ENCODE measurements at places on chromosomes 16 and 17.
A peak's percentile ranks its signal among the peaks of the same experiment; 100 is the strongest.

DNA sequence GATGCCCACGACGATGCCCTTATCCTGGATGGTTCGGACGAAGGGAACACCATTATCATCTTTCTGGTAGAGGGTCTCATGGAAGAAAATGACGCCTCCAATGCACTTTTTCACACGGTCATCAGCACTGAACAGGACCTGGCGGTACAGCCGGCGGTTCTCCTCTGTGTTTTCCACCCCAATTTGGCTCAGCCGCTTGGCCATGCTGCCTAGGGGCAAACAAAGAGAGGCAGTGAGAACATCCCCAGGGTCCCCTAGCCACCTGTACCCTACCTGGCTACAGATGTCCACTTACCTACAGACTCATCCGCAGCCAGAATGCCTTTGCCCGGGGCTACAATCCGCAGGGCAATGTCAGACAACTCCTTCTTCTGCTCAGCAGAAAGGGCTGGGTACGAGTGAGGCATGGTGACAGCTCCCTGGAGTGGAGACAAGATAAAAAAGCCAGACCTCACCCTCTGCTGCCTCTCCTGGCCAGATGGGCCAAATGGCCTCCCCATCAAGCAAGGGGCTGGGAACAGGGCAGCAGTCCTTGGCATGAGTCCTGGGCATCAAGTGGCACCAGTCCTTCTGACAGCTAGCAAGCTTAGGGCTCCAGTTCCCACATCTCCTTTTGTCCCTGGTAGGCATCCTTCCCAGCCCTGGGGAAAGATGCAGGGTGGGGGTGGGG is 1.4 kb downstream of the ALDOC start:
- DNase-seq = no peak

- peak; percentile 7 for DNase-seq
Measured at GRCh38 chr17:61009663-61010062, 332.0 kb downstream of the BCAS3 start.

DNA sequence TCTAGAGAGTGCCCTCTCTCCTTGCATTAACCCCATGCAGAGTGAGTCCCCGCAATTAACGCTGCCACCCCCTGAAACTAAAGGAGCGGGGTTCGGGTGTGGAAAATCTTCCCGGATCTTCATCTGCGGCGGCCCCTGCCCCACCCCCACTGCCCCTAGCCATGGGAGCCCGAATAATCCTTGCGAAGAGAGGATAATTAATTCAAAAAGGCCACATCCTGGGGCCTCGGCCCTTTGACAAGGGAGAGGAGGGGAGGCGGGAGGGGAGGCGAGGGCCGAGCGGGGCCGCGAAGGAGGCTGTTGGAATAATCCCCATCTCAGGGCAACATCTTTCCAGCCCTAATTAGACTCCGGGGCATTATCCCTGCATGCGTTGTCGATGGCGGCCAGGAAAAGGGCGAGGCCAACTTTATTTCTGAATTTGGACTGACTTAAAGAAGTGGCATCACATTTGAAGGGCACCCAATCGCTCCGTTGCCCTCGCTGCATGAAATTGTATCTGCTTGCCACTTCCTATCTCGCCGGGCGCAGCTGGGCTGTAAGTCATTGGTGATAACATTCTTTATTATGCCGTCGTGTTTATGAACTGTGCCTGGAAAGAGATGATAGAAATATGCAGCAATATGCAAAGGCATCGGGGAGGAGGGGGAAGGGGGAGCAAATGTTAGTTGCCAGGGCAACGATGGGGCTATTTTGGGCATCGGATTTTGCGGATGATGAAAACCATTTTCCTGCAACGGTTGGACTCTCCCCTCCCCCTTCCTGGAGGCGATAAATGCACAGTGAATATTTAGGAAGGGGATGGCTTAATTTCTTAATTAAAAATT is 387.1 kb upstream of the TNRC6C start:
- peak; percentile 92 for DNase-seq

DNA sequence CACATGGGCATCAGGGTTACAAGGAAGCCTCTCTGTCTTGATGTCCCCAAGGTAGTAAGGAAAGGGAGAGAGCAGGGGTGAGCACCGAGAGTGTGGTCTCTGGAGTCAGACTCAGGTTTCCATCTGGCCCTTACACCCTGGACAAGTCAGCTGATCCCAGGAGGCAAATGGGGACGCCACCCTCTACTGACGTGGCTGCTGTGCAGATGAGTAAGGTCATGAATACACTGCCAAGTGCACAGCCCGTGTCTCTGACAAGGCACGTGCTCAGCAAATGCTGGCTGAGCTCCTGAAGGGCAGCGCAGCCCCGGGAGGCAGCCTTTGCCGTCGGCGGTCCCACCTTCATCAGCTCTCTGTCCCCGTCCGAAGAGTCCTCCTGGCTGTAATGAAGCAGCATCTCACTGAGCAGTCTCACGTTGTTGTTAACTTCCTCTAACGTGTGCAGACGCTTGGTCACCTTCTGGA is 19.4 kb downstream of the GGA3 start:
- DNase-seq = no peak

GRCh38 chr16:5706211-5706610 is 608.6 kb upstream of the EEF2KMT start:
- no peak for DNase-seq

DNA sequence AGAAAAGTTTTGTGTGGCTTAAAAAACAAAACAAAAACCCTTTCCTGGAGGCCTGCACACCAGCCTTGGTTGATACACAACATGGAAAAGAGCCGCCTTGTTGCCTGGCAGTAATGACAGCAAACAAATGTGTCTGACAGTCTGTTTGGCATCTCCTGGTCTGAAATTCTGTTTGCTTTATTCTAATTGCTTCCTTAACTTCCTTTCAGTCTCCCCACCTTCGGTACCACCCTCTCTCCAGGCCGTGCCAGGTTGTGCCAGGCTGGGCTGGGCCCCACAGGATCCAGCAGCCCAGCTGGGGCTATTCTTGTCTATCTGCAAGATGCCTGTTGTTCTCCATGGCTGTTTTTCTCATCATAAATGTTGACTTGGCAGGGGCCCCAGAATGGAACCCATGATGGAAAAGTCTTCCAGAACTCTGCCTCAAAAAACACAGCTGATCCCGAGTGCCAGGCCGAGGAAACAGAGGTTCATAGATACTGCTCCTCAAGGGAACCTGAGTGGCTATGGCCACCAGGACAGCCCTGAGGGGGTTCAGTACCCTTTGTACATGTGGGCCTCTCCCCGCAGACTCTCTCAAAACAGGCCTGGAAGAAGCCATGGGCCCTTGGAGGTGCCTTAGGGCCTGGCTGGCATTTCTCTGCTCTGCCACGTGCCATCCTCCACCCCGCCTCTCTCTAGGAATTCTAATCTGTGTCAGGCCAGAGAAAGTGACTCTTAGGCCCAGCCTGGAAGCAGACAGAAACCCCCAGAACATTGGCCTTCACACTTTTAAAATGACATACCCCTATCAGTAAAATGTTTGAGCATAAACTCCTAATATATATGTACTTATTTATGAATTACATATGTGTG is 50.5 kb downstream of the YPEL2 start:
- no peak for DNase-seq

- no peak for DNase-seq
Measured at GRCh38 chr16:11328172-11329070, 16.8 kb upstream of the RMI2 start.

DNA sequence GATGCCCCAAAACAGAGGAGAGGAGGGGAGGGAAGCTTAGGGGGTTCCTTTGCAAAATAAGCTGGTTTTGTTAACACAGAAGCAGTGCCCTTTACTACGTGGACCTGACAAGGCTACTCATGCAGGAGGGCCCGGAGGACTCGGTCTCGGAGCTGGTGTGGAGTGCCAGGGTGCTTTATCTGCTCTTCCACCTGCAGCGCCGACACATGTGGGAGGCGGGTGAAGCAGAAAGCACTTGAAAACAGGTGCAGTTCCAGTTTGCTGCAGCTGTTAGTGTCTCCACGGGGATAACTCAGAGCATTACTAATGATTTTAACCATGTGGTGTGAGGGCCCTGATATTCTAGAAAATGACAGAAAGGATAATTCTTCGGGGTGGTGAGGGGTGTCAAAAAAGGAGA is 35.0 kb upstream of the MNT start:
- DNase-seq = peak; percentile 53

DNA sequence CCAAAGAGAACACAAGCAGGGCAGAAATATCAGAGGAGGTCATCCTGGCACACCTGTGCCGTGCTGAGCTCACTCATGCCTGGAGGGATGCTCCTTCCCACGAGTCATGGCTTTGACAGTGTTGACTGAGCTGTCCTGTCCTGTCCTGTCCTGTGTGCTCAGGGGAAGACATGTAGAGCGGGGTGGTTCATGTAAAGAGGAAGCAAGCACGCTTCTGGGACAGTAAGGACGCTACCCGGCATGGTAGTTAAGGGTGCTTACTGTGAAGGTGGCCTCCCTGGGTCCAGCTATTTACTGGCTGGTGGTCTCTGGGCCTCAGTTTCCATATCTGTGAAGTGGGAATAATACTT is 398 bp downstream of the LGALS9 start:
- no peak for DNase-seq

DNA sequence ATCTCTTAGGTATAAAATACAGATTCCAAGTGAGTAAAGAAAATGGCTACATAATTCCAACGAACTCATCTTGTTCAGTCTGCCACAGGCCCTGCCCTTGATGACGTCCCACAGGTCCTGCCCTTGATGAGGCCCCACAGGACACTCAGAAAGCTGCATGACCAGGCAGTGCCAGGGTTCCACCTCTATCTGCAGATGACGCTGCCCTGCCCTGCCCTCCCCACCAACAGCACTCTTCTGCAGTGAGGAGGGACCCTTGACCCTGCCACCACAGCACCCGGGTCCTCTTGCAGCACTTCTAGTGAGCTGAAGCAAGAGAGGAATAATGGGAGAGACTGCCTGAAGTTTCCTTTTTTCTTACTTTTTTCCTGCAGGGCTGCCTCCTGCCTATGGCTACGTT is 118.4 kb downstream of the VPS53 start:
- no peak for DNase-seq

GRCh38 chr16:73145166-73145880 is 97.4 kb upstream of the ZFHX3 start:
- DNase-seq = no peak

- DNase-seq = no peak
Measured at GRCh38 chr17:32104158-32104557, 38.1 kb upstream of the RHOT1 start.

DNA sequence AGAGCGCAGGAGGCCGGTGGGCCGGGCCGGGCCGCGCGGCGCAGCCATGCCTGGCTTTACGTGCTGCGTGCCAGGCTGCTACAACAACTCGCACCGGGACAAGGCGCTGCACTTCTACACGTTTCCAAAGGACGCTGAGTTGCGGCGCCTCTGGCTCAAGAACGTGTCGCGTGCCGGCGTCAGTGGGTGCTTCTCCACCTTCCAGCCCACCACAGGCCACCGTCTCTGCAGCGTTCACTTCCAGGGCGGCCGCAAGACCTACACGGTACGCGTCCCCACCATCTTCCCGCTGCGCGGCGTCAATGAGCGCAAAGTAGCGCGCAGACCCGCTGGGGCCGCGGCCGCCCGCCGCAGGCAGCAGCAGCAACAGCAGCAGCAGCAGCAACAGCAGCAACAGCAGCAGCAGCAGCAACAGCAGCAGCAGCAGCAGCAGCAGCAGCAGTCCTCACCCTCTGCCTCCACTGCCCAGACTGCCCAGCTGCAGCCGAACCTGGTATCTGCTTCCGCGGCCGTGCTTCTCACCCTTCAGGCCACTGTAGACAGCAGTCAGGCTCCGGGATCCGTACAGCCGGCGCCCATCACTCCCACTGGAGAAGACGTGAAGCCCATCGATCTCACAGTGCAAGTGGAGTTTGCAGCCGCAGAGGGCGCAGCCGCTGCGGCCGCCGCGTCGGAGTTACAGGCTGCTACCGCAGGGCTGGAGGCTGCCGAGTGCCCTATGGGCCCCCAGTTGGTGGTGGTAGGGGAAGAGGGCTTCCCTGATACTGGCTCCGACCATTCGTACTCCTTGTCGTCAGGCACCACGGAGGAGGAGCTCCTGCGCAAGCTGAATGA is 606 bp downstream of the THAP11 start:
- DNase-seq = peak; percentile 74

DNA sequence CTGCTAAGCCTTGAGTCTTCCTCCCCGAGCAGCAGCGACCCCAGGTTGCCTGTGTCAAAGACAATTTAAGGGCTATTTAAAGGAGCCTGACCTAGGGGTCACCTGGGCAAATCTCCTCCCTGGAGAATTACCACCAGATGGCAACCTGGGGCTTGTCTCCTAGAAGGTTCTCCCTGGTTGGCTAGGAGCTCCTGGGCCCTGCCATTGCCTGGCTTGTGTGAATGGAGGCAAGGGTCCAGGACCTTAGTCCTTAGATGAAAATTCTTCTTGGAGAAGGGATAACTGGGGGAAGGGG is 51.3 kb upstream of the TAC4 start:
- DNase-seq = peak; percentile 62
